Activated naive CD8-positive, alpha-beta T cell treated with anti-CD3 and anti-CD28 coated beads for 36 hours (primary cell): ENCODE measurements at places on chromosomes 6 and 20.

GRCh38 chr20:58851221-58851968 is 693 bp upstream of the GNAS-AS1 start:
- no peak for DNase-seq
- H3K27me3 ChIP-seq: peaks cover 58% of the 10 kb centered on the region
- H3K4me1 ChIP-seq: peaks cover 34% of the 10 kb centered on the region
- no peaks in the 10 kb centered on the region for H3K36me3 ChIP-seq

- H3K27ac ChIP-seq: no peak overlapping the region
- no peak overlapping the region for H3K4me3 ChIP-seq
- no peaks in the 10 kb centered on the region for H3K36me3 ChIP-seq
- peaks cover 4% of the 10 kb centered on the region for H3K27me3 ChIP-seq
- DNase-seq: no peak
Observed at GRCh38 chr6:22029171-22029570, 267.7 kb downstream of the PRL start.

GRCh38 chr20:40442181-40442963 is 246.7 kb downstream of the MAFB start:
- H3K36me3 ChIP-seq: no peaks in the 10 kb centered on the region
- no peak overlapping the region for H3K27ac ChIP-seq

DNA sequence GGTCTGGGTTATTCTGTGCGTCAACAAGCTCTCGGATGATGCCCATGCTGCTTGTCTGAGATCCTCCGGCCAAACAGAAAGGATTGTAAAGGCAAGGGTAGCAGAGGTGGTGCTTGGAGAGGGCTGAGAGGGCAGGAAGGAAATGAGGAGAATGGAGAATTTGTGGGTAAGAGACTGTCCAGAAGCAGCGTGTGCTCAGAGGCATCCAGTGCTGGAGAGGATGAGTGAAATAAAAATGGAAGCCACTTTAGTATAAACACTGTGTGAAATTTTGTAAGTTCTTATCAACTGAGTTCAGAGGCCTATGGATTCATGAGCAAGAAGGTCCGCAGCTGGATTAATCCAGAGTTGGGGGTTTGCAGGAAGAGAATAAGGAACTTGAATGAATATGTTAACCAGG is 59.5 kb downstream of the ADGRG6 start:
- peaks cover 10% of the 10 kb centered on the region for H3K4me1 ChIP-seq
- no peaks in the 10 kb centered on the region for H3K27me3 ChIP-seq
- H3K27ac ChIP-seq: no peak overlapping the region
- DNase-seq: no peak

DNA sequence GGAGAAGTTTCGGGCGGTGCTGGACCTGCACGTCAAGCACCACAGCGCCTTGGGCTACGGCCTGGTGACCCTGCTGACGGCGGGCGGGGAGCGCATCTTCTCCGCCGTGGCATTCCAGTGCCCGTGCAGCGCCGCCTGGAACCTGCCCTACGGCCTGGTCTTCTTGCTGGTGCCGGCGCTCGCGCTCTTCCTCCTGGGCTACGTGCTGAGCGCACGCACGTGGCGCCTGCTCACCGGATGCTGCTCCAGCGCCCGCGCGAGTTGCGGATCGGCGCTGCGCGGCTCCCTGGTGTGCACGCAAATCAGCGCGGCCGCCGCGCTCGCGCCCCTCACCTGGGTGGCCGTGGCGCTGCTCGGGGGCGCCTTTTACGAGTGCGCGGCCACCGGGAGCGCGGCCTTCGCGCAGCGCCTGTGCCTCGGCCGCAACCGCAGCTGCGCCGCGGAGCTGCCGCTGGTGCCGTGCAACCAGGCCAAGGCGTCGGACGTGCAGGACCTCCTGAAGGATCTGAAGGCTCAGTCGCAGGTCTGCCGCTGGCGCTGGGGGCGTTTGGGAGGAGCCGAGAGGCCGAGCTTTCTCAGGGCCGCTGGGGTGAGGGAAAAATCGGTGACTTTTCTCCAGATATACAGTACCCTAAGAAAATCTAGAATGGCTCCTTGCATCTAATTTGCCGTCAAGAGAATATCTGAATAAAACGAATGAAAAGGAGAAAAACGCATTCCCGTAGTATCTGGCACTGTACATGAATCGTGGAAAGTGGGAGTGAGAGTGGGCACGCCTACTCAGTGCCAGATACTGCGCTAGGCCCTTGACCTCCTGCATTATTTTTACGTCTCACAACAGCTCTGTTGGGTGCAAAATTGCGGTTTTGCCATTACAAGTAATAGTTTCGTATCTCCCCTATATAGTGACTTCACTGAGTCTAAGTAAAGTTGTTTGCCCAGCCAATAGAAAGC is 1.0 kb downstream of the CALHM6 start:
- no peaks in the 10 kb centered on the region for H3K36me3 ChIP-seq
- H3K4me1 ChIP-seq: peaks cover 16% of the 10 kb centered on the region
- peaks cover 43% of the 10 kb centered on the region for H3K27me3 ChIP-seq
- H3K27ac ChIP-seq: peak overlapping the region; percentile 71
- DNase-seq: peak; percentile 69
- H3K4me3 ChIP-seq: peak overlapping the region; percentile 62

DNA sequence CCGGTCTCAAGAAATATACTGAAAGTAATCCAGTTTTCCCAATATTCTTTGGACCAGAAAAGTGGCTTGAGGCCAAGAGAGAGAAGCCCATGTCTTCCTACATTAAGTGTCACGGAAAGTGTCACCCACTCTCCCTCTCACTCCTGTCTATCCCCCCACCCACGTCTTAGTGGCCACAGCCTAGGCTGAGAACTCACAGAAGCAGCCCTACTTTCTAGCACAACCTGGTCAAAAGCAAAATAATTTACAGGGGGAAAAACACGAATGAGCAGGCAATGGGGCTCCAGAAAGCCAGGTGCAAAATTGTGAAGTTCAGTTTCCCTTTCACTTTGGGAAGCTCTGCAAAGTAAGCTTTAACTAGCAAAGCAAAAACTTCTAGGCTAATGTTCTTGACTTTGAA is 118.0 kb downstream of the OPRM1 start:
- peaks cover 48% of the 10 kb centered on the region for H3K4me1 ChIP-seq
- H3K4me3 ChIP-seq: peak overlapping the region; percentile 62
- peak overlapping the region; percentile 86 for H3K27ac ChIP-seq
- H3K27me3 ChIP-seq: no peaks in the 10 kb centered on the region
- DNase-seq: peak; percentile 39

- peaks cover 11% of the 10 kb centered on the region for H3K4me1 ChIP-seq
- no peak overlapping the region for H3K4me3 ChIP-seq
- H3K27ac ChIP-seq: peak overlapping the region; percentile 72
- DNase-seq: no peak
Observed at GRCh38 chr6:12138381-12138780, 126.3 kb downstream of the HIVEP1 start.

- no peaks in the 10 kb centered on the region for H3K36me3 ChIP-seq
- no peaks in the 10 kb centered on the region for H3K4me1 ChIP-seq
- H3K27ac ChIP-seq: no peak overlapping the region
- H3K4me3 ChIP-seq: no peak overlapping the region
Observed at GRCh38 chr20:50284811-50285375, 94.3 kb downstream of the CEBPB start.

- H3K27me3 ChIP-seq: peaks cover 5% of the 10 kb centered on the region
- DNase-seq: no peak
Observed at GRCh38 chr6:25220857-25221256, 58.3 kb upstream of the CARMIL1 start.

GRCh38 chr6:25034431-25034921 is 98.7 kb upstream of the RIPOR2 start:
- no peak for DNase-seq
- peaks cover 44% of the 10 kb centered on the region for H3K4me1 ChIP-seq
- peaks cover 8% of the 10 kb centered on the region for H3K36me3 ChIP-seq

GRCh38 chr6:152836523-152836922 is 85.9 kb downstream of the VIP start:
- H3K27ac ChIP-seq: no peak overlapping the region
- no peaks in the 10 kb centered on the region for H3K36me3 ChIP-seq
- no peak overlapping the region for H3K4me3 ChIP-seq
- H3K27me3 ChIP-seq: peaks cover 17% of the 10 kb centered on the region
- no peak for DNase-seq
- H3K4me1 ChIP-seq: no peaks in the 10 kb centered on the region

GRCh38 chr20:41375846-41376245 is 9.2 kb upstream of the EMILIN3 start:
- no peak overlapping the region for H3K4me3 ChIP-seq
- DNase-seq: no peak
- peaks cover 5% of the 10 kb centered on the region for H3K36me3 ChIP-seq
- no peaks in the 10 kb centered on the region for H3K4me1 ChIP-seq

- H3K4me1 ChIP-seq: peaks cover 6% of the 10 kb centered on the region
- no peaks in the 10 kb centered on the region for H3K27me3 ChIP-seq
- no peak for DNase-seq
- H3K36me3 ChIP-seq: peaks cover 9% of the 10 kb centered on the region
- no peak overlapping the region for H3K27ac ChIP-seq
Observed at GRCh38 chr20:57410398-57410920, 19.3 kb downstream of the RBM38 start.

- H3K36me3 ChIP-seq: no peaks in the 10 kb centered on the region
- DNase-seq: no peak
- H3K27ac ChIP-seq: no peak overlapping the region
- H3K4me1 ChIP-seq: no peaks in the 10 kb centered on the region
Observed at GRCh38 chr20:19677336-19677735, 80.7 kb upstream of the RIN2 start.

- peaks cover 71% of the 10 kb centered on the region for H3K4me1 ChIP-seq
- DNase-seq: no peak
- peaks cover 42% of the 10 kb centered on the region for H3K36me3 ChIP-seq
- peak overlapping the region; percentile 95 for H3K27ac ChIP-seq
- H3K4me3 ChIP-seq: peak overlapping the region; percentile 44
Observed at GRCh38 chr6:142903812-142904211, 41.2 kb downstream of the HIVEP2 start.

GRCh38 chr6:46184114-46184513 is 13.3 kb upstream of the ENPP5 start:
- no peaks in the 10 kb centered on the region for H3K36me3 ChIP-seq
- H3K4me1 ChIP-seq: no peaks in the 10 kb centered on the region
- no peak for DNase-seq
- no peak overlapping the region for H3K4me3 ChIP-seq
- H3K27ac ChIP-seq: no peak overlapping the region

DNA sequence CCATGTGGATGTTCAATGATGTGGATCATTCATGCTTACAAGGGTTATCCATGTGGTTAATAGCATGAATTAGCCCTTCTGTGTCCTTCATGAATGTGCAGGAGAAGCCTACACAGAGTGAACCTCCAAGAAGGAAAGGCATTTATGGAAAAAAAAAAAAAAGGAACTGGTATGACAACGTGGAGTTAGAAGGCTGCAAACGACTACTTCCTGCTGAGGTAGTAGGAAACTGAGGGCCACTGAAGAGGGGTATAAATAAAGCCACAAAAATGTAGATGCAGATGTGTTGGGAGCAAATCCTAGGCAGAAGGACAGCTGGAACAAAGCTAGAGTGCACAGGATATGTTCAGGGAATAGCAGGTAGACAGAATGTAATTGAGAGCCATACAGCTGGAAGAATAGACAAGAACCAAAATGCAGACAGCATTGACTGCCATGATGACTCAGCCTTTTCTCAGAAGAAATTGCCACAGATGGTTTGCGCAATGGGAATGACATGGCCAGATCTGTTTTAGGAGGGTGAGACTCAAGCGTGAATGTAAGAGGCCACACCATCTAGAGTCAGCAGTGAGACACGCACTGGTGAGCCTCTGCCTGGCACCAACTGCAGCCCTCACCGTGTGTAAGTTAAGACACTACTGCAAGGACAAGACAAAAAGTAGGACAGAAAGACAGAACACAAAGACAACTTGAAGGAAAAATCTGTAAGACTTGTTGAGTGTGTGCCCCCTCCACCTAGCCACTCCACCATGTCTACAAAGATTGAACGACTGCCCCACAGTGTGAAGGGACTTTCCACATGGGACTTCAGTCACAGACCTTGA is 79.8 kb downstream of the KIF13A start:
- peaks cover 30% of the 10 kb centered on the region for H3K27me3 ChIP-seq
- no peaks in the 10 kb centered on the region for H3K36me3 ChIP-seq
- peaks cover 12% of the 10 kb centered on the region for H3K4me1 ChIP-seq
- no peak overlapping the region for H3K4me3 ChIP-seq
- DNase-seq: peak; percentile 12

GRCh38 chr6:27757307-27757706 is 154.9 kb downstream of the OR2B2 start:
- peak overlapping the region; percentile 78 for H3K4me3 ChIP-seq
- H3K4me1 ChIP-seq: peaks cover 49% of the 10 kb centered on the region
- peak overlapping the region; percentile 60 for H3K27ac ChIP-seq

DNA sequence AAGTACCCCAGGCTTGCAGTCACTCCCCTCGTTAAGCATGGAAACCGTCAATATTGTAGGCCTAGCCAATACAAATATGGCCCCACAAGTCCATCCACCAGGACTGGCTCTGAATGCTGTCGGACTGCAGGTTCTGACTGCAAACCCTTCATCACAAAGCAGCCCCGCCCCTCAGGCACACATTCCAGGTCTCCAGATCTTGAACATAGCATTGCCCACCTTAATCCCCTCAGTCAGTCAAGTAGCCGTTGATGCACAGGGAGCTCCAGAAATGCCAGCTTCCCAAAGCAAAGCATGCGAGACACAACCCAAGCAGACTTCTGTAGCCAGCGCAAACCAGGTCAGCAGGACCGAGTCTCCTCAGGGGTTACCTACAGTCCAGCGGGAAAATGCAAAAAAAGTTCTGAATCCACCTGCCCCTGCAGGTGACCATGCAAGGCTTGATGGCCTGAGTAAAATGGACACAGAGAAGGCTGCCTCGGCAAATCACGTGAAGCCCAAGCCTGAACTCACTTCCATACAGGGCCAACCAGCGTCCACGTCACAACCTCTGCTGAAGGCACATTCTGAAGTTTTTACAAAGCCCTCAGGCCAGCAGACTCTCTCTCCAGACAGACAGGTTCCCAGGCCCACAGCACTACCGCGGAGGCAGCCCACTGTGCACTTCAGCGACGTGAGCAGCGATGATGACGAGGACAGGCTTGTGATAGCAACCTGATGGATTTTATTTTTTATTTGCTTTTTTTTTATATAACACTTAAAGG is 126.2 kb upstream of the EDN1 start:
- H3K27ac ChIP-seq: no peak overlapping the region
- H3K4me3 ChIP-seq: no peak overlapping the region
- H3K4me1 ChIP-seq: peaks cover 19% of the 10 kb centered on the region
- H3K36me3 ChIP-seq: peaks cover 25% of the 10 kb centered on the region

DNA sequence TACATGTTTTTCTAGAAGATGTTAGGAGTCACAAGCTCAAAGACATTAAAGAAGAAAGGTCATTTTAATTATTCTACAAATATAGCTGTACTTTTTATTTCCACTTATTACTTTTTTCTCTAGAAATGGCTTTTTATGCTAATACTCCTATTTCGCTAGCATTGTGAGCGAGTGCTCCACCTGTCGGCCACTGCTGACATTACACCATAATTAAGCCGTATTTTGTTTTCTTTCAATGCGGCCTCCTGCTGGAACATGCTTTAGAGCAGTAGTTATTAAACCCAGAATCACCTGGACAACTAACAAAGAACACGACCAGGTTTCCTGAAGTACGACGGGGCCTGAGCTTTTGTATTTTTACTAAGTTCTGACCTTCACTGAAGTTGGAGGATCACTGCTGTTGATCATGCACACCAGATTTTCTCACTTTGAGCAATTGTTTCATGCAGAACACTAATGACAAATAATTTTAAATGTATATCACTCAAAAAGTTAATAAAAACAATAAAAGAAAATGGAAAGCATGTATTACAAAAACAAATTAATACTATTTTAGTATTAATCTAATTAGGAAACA is 74.1 kb upstream of the PAK5 start:
- DNase-seq: peak; percentile 6
- H3K27ac ChIP-seq: no peak overlapping the region
